ENCODE measurements at places on chromosomes 3 and 15. TPM values are rescaled to one million over a fixed set of nuclear protein-coding genes. Genes with fewer than 3 reads are reported as not detected.

DNA sequence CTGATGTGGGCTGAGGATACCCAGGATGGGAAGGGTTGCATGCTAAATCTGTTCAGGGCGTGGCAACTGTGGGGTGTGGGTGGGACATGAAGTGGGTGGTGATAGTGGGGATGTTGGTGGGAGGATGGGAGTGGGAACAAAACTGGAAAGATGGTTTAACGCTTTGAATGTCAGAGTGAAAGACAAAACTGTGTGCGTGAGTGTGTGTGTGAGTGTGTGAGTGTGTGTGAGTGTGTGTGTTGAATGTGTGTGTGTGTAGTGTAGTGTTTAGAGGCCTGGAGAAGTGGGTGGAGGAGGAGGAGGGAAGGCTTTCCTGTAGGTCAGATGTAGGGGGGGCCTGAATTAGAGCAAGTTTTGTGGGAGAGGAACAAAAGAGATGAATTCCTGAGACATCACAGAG, 44.2 kb upstream of the ONECUT1 start:
- no peak for DNase-seq
- H3K27me3 ChIP-seq: no peaks in the 10 kb centered on the region
- H3K36me3 ChIP-seq: no peaks in the 10 kb centered on the region
- no peaks in the 10 kb centered on the region for H3K4me1 ChIP-seq

The VGLL3 gene
- 21.2 TPM for total RNA-seq

DNA sequence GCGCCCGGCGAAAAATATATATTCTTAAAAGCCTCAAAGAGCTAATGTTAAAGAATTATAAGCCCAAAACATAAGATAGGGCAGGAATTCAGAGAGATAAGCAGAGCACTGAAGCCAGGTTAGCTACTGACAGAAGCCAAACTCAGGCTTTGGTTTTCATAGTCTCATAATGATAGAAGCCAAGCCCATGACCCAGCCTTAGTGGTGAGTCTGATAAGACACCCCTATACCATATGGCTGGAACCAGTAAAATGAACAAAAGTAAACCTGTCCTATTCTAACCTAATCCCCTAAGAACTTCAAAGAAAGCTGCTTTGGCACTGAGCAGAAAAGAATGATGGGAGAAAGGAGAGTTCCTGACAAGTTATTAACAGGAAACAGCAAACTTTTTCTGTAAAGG, 25.9 kb downstream of the MYO9A start:
- no peak overlapping the region for H3K4me3 ChIP-seq
- H3K4me1 ChIP-seq: no peaks in the 10 kb centered on the region
- DNase-seq: no peak
- H3K36me3 ChIP-seq: peaks cover 7% of the 10 kb centered on the region
- H3K27me3 ChIP-seq: no peaks in the 10 kb centered on the region

The STAC gene
- total RNA-seq: 36.5 TPM

DNA sequence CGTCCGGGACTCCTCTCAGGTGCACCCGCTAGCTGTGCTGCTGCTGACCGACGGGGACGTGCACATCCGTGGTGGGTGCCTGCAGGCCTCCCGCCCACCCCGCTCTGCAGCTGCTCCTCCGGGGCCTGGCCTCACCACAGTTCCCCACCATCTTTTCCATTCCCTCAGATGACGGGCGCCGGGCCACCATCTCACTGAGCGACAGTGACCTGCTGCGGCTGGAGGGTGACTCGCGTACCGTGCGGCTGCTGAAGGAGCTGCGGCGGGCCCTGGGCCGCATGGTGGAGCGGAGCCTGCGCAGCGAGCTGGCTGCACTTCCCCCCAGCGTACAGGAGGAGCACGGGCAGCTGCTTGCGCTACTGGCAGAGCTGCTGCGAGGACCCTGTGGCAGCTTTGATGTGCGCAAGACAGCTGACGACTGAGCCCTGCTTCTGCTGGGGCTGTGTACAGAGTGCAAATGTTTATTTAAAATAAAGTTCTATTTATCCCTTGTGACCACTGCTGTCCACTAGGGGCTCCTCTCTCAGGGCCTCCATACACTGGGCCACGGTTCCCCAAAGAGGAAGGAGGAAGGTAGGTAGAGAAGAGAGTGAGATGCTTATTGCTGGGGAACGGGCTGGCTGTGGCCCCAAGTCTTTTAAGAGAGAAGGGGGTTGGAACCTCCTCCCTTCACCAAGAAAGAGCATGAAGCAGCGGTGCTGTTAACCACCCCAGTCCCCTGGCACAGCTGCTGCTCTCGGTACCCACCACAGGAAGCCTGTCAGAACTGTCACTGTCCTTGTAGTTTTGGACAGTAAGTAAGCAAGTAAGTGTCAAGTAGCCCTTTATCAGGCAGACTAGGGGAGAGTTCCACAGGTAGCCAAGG, 47.0 kb downstream of the DHX30 start:
- H3K27me3 ChIP-seq: no peaks in the 10 kb centered on the region
- H3K36me3 ChIP-seq: peaks cover 97% of the 10 kb centered on the region
- DNase-seq: no peak
- H3K4me3 ChIP-seq: no peak overlapping the region
- no peak overlapping the region for H3K27ac ChIP-seq

DNA sequence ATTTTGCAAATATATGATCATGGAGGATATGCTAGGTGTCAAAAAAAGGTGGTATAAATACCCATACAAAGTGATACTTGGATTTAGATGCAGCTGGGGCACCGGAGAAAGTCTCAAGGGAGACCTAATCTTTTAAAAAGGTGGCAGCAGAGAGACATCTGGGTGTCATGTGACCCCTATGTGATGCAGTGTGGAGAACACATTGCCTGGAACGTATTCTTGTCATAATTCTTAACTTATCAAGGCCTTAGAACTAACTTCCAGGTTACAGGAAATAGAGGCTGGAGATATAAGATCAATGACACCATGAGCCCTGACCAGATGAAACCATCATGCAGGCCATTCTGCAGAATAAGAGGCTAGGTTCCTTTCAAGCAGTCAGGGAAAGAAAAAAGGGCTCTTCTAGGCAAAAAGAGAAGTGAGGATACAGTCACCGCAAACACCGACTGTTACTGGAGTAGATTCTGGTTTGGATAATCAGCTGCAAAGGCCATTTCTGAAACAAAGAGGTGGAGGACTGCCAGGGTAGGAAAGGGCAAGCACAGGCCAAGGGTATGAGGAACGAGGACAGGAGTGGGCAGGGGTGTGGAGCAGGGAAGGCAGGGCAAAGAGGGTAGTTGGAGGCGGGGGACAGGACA, 100.6 kb downstream of the OXNAD1 start:
- peaks cover 14% of the 10 kb centered on the region for H3K36me3 ChIP-seq
- H3K27ac ChIP-seq: no peak overlapping the region
- H3K4me1 ChIP-seq: peaks cover 5% of the 10 kb centered on the region
- no peak overlapping the region for H3K4me3 ChIP-seq
- DNase-seq: no peak

The PLSCR4 gene
- total RNA-seq: 19.4 TPM

The ADAMTS17 gene
- total RNA-seq: 5.9 TPM

- peaks cover 25% of the 10 kb centered on the region for H3K4me1 ChIP-seq
- H3K36me3 ChIP-seq: no peaks in the 10 kb centered on the region
- peak overlapping the region; percentile 43 for H3K27ac ChIP-seq
These were observed 70.6 kb downstream of the SMAD6 start for GRCh38 chr15:66772604-66773128.

DNA sequence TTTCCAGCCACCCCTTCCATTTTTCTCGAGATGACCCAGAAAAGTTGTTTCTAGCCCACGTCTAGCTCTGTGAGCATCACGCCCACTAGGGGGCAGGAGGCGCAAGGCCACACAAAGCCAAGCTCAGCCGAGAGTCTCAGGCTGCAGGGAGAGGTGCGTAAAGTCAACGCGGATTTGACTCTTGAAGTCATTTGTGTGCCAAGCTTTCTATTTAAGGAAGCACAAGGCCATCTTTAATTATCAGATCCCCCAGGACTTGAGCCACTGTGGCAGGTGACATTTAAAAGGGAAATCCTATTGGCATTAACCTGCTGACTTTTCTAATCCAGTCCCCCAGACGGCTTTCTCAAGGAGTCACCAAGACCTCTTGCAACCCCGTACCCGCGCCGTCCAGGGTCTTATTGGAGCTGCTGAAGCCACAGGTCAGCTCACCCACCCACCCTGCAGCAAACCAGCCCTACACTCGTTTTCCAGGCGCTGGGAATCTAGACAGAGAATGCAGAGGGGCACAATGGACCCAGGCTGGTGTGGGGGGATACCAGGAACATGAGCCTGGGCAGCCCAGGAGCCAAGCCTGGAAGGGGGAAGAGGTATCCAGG, 62.1 kb downstream of the CAPN7 start:
- peaks cover 14% of the 10 kb centered on the region for H3K36me3 ChIP-seq
- H3K27ac ChIP-seq: no peak overlapping the region
- no peaks in the 10 kb centered on the region for H3K27me3 ChIP-seq
- H3K4me3 ChIP-seq: no peak overlapping the region
- DNase-seq: peak; percentile 91

The COL6A6 gene
- 112 TPM for total RNA-seq

DNA sequence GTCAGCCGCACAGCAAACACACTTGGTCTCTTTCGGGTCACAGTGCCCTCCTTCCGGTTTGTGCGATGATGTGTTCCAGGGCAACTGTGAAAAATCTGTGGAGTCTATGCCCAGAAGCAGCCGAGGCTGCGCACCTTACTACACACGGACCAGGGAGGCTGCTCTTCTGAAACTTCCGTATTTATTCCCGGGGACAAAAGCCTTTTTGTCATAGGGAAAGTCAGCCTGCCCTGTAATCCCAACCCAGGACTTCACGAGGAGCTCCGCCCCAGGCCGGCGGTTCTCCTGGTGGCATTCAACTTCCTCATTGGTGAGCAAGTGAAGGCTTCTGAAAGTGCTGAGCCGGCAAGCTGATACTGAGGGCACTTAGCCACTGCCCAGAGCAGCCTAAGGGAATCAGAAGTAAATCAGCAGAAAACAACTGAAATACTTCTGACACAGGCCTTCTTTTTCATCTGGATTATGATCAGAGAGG, 126.5 kb downstream of the FMN1 start:
- peak overlapping the region; percentile 11 for H3K4me3 ChIP-seq
- no peaks in the 10 kb centered on the region for H3K36me3 ChIP-seq
- DNase-seq: peak; percentile 76
- peaks cover 27% of the 10 kb centered on the region for H3K4me1 ChIP-seq

DNA sequence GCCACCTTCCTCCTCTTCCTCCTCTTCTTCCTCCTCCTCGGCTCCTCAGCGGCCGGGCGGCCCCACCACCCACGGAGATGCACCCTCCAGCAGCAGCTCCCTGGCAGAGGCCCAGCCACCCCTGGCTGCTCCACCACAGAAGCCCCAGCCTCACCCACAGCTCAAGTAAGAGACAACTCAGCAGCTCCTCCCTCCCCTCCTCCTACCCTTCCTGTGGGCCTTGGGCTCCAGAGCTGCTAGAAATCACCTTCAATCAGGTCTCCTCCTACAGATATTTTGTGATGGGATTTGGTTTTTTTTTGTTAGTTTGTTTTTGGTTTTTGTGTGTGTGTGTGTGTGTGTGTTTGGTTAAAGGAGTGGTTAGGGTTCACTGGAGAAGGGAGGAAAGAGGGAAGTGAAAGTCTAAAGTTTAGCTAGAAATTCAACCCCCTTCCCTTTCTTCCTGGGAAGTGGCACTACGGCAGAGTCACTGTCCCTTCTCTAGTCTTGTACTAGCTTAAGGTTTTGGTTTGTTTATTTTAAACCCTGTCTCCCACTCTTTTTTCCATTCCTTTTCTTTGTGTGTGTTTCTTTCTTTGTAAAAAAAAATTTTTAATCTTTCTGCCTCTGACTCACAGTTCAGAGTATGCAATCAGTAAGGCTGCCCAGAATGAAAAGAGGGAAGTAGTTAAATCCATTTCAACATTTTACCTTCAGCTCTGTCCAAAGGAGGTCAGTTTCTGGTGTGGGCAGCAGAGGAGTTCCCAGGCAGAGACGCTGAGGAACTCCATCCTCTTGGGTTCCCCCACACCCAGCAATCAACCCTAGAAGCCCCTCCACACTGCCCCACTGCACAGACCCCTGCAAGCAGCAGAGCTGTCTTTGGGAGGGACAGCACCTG, 29.0 kb upstream of the TIMP4 start:
- no peaks in the 10 kb centered on the region for H3K36me3 ChIP-seq
- H3K4me3 ChIP-seq: no peak overlapping the region
- H3K27ac ChIP-seq: no peak overlapping the region
- peaks cover 6% of the 10 kb centered on the region for H3K4me1 ChIP-seq
- DNase-seq: peak; percentile 57
- H3K27me3 ChIP-seq: no peaks in the 10 kb centered on the region

The UMPS gene
- total RNA-seq: 20.5 TPM

DNA sequence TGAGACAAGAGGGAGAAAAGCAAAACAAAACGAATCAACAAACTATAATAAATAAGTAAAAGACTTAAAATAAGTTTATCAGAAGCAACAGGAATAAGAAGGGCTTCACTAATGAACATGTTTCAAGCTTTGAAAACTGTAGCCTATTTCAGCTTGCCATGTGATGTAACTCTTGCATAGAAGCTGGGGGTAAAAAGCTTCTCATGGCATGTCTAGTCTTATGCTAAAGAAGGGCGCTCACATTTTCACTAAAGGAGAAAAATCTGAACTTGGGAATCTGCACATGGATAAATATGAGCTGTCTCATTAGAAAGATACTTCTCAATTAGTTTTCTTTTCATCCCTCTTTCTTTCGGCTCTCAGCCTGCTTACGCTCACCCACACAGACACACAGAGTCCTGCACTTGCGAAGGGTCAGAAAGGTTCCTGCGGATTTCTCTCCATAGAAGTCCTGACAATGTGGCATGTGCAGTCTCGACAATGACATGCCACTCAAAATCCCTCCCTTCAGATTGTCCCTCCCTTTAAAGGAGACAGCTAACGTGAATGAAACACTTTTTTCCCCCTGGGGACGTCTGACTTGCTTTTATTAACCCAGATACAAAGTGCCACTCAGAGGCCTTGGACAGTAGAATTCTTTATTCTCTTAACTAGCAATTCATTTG, 568.9 kb upstream of the NR2F2 start:
- H3K4me3 ChIP-seq: no peak overlapping the region
- H3K27me3 ChIP-seq: no peaks in the 10 kb centered on the region
- H3K4me1 ChIP-seq: no peaks in the 10 kb centered on the region
- H3K27ac ChIP-seq: no peak overlapping the region

GRCh38 chr3:136545664-136546268, 206.4 kb downstream of the STAG1 start:
- H3K27ac ChIP-seq: no peak overlapping the region
- no peaks in the 10 kb centered on the region for H3K4me1 ChIP-seq
- peaks cover 3% of the 10 kb centered on the region for H3K36me3 ChIP-seq

DNA sequence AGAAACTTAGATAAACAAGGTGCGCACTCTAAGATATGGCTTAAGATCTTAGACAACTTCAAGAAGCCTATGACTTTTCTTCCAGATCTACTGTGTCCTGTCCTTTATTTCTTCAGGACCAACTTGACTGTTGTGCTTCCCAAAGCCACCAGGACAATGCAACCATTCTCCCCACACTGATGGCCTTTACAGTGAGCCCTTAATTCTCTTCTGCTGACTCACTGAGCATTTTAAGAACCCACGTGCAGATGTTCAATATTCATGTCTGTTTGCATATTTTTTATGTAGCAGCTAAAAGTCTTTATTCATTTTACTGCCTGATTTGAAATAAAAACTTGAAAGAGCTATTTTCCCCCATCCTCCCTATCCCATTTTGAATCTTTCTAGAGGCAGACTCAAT, 103.3 kb upstream of the SLC2A2 start:
- no peaks in the 10 kb centered on the region for H3K4me1 ChIP-seq
- no peak overlapping the region for H3K27ac ChIP-seq
- no peaks in the 10 kb centered on the region for H3K27me3 ChIP-seq
- H3K4me3 ChIP-seq: no peak overlapping the region
- DNase-seq: no peak
